ENCODE measurements at places on chromosomes 11 and 22.

DNA sequence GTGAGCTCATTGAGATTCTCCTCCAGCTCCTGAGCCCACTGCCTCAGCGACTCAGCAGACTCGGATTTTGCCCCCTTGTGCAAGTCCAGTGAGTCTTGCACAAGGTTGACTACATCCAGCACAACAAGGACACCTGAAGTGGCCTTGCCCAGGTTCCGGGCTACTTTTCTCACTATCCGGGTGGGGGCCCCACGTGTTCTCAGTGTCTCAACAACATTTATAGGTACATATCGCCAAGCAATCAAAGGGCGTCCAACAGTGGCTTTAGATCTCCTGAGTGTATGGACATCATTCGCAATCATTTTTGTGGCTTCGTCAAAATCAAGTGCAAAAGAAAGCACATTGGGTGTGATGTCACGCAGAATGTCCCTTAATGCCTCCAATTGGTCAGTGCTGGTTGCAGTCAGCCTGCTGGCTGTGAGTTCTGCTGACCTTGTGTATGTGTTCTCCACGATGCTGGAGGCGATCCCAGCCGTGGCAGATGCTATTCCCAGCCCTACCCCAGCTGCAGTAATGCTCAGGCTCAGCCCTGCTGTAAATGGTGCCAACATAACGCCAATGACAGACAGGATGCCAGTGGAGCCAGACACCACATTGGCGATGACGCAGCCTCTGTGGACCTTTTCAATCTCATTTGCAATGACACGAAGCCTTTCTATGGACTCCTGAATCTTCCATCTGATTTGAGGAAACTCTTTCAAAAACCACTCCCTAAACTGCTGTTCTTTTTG is 10.3 kb downstream of the APOL4 start:
- no peak for DNase-seq

DNA sequence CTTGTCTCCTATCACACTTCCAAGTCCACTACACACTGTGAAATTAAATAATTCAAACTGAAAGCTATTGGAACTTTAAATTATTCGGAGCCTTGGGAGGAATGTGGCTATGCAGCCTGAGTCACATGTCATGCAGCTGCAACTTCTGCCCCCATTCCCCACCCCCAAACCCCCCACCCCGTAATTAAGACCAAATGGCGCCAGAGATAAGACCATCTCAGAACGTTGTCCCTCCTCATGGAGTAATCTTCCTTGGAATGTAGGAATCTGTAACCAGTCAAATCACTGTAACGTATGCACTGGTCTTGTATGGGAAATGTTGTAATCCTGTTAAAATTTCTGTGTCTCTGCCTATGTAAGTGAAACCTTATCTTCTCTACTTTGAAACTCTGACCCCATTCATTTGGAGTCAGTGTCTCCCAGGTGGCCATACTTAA is 37.0 kb downstream of the GAB2 start:
- DNase-seq = no peak

GRCh38 chr11:63639199-63639832 is 25.1 kb upstream of the PLAAT3 start:
- DNase-seq = no peak

DNA sequence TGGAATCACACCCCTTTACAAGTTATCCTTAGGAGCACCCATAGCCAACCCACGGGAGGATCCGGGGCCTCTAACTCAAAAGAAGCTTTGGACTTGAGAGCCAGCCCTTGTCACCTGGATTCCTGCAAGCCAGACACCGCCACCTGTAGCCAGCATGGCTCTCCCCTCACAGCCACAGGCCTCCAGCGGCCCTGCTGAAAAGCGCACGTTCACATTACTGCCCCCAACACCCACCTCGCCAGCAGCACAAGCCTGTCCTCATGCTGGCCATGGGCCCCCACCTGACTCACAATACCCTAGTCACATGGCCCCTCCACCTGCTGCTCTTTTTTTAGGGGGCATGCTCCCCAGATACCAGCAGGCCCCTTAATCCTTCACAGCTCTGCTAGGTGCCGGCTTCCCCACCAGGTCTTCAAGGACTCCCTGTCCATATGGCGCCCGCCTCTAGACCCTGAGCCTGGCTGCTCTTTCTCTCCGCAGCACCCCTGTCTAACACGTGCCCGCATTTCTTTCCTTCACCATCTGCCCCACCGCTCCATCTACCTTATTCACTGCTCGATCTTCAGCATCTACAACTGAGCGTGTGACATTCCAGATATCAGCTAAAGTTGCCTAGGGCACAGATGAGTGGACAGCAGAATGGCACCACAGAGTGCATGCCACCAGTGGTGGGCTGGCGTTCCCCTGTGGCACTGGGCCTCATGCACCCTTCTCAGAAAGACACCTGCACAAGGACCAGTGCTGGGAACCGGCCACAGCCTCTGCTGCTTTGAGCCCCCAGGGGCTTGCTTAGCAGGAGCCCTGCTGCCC is 6.6 kb downstream of the CARS1 start:
- no peak for DNase-seq

- DNase-seq = no peak
Observed at GRCh38 chr11:85735876-85736460, 50.0 kb upstream of the CCDC89 start.

DNA sequence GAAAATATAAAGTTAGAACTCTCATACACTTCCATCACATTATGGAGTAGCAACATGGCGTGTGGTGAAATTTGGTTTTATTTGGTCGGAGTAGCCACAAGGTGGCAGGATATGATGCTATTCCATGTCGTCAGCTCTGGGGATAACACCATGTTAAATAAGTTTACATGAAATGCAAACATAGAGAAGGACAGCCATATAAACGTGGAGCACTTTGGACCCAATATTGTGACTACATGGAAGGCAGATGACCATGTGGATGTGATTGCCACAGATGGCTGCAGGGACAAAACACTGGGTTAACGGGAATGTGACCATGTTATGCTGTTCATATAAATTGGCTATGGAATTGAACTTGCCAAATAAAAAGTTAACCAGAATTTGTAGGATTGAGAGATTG is 21.0 kb downstream of the OR5M11 start:
- no peak for DNase-seq

- DNase-seq = no peak
Observed at GRCh38 chr11:19458721-19459120, 218.0 kb upstream of the E2F8 start.

- no peak for DNase-seq
Observed at GRCh38 chr11:41578421-41579051, 119.1 kb upstream of the LRRC4C start.
